ENCODE measurements at places on chromosomes 1 and 21. TPM values are rescaled to one million over a fixed set of nuclear protein-coding genes. Genes with fewer than 3 reads are reported as not detected.
A peak's percentile ranks its signal among the peaks of the same experiment; 100 is the strongest.

Gene TMEM240
- total RNA-seq: 2.4 TPM

Gene MAP3K6
- 12.9 TPM for total RNA-seq

- DNase-seq: no peak
Observed at GRCh38 chr1:38699330-38700076, 160.1 kb downstream of the RRAGC start.

DNA sequence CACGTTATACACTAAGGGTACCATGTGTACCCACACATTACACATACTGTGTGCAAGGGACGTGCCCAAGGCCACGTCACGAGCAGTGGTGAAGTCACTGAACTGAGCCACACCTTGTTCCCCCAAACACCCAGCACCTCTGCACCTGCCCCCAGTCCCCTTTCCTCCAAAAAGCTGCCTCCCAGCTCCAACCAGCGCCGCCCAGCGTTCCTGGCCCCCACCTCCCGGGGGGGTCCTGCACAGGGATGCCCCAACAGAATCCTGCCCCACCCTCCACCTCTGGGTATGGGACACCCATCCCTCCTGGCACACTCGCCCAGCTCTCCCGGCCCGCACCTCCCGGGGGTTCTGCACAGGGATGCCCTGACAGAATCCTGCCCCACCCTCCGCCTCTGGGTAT, 54.1 kb downstream of the CHD5 start:
- DNase-seq: no peak

Gene KCNJ15
- total RNA-seq: 2.1 TPM

DNA sequence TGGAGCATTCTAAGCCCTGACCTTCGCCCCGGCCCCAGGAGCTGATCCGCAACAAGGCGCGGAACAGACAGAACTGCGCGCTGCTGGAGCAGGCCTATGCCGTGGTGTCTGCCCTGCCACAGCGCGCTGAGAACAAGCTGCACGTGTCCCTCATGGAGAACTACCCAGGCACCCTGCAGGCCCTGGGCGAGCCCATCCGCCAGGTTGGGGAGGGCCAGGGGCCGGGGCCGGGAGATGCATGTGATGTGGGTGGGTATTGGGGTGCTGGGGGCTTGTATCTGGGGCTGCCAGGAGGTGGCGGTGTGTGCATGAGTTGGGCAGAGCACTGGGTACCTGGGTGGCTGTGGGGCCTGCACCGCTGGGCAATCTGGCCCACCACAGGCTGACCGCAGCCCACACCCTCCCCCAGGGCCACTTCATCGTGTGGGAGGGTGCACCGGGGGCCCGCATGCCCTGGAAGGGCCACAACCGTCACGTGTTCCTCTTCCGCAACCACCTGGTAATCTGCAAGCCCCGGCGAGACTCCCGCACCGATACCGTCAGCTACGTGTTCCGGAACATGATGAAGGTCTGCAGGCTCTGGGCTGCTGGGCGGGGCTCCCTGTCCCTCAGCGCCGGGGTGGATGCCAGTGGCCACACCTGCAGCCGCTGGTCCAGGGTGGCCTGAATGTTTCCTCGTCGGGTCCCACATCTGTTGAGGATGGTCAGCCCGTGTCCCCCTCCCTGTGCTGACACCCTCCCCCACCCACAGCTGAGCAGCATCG, 65.8 kb downstream of the TRIM11 start:
- no peak for DNase-seq

Gene DNAJC16
- 18.6 TPM for total RNA-seq

Gene CACNA1S
- 74.9 TPM for total RNA-seq

- DNase-seq: no peak
Observed at GRCh38 chr1:66723985-66724384, 28.3 kb upstream of the DYNLT5 start.

Gene ANGEL2
- 47.0 TPM for total RNA-seq

GRCh38 chr1:72109916-72110315, 172.4 kb downstream of the NEGR1 start:
- DNase-seq: no peak

GRCh38 chr1:243746751-243747150, 103.3 kb downstream of the AKT3 start:
- no peak for DNase-seq

GRCh38 chr1:33255347-33256220, 708 bp upstream of the ZNF362 start:
- peak; percentile 87 for DNase-seq

Gene ST6GALNAC3
- 6.5 TPM for total RNA-seq

Gene PPM1J
- 2.5 TPM for total RNA-seq

Gene KIRREL1
- total RNA-seq: 46.2 TPM

DNA sequence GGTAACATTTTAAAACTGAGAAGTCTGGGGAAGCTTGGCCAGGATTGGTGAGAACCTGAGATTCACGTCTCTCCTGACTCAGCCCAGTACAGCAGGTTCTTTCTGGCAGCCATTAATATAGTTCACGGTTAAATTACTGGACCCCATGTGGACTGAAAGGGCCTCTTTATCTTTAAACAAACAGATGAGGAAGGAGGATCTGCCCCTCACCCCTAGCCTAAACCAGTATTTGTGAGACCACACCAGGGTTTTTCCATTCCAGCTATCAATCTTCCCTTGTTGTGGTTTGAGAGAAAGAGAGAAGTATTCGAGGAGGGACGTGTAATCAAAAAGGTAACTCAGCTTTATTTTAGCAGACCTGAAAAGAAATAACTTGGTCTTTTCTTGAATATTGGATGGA, 137.1 kb downstream of the PROX1 start:
- DNase-seq: no peak

GRCh38 chr1:54883349-54884102, 3.5 kb downstream of the DHCR24 start:
- no peak for DNase-seq

- DNase-seq: no peak
Observed at GRCh38 chr1:200899954-200900867, 5.5 kb downstream of the INAVA start.

- DNase-seq: no peak
Observed at GRCh38 chr1:100536031-100536430, 1.9 kb upstream of the GPR88 start.

- DNase-seq: peak; percentile 32
Observed at GRCh38 chr1:244968881-244969280, 104.5 kb upstream of the HNRNPU start.

DNA sequence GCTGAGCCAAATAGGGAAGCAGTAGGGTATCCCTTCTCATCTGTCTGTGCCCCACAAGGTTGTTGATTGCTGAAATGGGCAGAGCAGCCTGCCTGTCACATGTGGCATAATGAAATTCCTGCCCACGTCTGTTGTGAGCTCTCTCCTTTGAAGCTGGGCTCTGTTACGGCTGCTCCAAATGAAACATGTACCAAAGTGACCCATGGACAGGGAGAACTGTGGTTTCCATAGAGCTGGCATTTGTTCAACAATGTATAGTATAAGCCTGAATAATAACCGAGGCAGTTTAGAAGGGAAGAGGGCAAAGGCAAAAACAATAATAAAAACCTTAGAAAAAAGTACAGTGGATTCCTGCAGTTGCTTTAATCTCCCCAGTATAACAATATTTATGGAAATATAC, 149.7 kb downstream of the LYPLAL1 start:
- peak; percentile 5 for DNase-seq

DNA sequence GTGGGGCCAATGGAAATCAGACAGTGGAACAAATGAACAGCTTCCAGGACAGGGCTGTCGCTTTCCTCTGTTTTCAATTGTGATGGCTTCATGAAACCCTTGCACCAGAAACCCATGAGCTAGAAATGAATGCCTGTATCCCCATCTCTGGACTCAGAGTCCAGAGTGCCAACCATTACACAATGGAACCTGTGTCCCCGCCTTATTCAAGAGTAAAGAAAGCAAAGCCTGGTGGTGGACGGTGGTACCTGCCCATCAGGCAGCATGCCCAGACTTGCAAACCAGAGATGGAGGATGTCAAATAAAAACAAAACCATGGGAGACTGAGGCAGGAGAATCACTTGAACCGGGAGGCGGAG, 4.4 kb upstream of the CAPN2 start:
- no peak for DNase-seq

Gene AIM2
- not detected for total RNA-seq

- DNase-seq: peak; percentile 45
Observed at GRCh38 chr1:85940656-85941306, 215.8 kb downstream of the COL24A1 start.

DNA sequence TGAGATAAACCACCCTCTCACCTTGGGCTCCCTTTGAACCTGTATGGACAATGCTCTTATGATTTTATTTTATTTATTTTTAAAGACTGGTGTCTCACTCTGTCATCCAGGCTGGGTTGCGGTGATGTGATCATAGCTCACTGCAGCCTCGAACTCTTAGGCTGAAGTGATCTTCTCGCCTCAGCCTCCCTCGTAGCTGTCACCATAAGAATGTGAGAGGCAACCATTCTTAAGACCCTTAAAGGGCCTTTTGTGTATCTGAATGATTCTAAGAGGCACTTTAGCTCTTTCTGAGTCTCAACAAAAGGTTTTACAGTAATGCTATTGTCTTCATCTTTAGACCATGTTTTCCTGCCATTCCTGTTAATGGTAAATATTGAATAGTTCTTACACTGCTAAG, 67.0 kb downstream of the IVNS1ABP start:
- DNase-seq: no peak

DNA sequence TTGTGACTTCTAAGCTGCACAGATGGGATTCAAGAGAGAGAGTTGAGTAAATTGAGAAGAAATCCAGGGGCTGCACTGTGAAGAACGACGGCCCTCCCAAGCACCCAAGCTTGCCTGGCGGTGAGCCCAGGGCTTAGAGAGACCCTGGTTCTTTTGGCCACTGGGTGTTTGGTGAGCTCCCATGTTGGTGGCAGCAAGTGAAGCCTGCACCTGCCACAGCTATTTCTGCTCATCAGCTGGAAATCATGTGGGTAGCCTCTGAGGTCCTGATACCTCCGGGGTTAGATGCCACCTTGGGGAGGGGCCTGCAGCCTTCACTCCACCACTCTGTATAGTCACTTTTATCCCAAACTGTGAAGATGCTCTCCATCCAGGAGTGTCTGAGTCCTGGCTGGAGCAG, 6.2 kb upstream of the BTG2 start:
- peak; percentile 53 for DNase-seq

DNA sequence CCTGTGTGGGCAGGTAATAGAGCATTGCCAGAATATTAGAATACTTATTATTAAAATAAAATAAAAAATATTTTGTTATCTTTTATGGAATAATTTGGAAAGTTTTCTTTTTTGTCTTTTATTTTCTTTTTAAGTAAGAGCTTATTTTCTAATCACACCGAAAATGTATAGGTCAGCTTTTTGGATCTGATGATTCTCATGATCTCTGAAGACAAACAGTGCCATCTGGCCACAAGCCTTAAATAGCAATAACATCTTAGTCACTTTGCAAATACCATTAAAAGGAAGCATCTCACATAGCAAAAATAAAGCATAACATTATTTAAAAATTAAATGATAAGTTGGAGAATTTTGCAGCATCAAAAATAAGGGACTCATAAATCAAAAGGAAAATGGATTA, 213.8 kb downstream of the PLA2G4A start:
- DNase-seq: no peak

DNA sequence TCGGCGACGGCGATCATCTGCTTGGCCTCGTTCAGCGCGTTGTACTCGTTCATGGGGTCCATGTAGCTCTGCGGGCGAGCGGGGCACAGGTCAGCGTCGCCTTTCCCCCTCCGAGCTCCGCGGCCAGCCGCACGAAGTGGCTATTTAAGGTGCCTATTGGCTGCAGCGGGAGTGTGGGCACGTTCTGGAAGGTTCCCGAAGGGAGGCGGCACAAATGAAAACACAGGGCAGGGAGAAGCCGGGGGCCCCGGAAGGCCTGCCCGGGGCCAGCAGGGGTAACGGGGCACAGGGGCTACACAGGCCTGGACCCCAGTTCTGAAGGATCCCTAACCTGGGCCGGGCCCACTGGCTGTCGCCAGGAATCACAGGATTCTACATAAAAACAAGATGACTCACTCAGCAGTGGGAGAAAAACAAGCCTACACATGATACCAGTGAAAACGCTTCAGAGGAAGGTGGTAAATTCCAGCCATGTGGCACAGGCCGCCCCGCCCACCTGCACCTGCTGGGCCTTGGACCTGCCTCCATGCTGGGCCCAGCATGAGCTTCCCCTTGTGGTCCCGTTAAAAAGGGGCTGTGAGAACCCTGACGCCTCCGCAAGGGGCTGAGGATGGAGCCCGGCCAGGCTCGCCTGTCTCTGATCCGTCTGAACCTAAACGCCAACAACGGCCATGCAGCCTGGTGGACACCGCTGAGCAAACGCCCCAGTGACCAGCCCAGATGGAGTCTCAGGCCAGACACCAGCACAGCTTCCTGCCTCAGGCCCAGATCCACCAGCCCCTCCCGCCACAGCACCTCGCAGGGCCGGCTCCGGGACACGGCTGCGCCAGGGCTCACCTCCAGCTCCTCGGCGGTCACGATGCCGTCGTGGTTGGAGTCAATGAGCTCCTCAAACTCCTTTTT, 3.9 kb upstream of the TNFRSF4 start:
- no peak for DNase-seq

- DNase-seq: no peak
Observed at GRCh38 chr21:43375006-43375836, 51.7 kb downstream of the SIK1 start.

Gene FHL3
- total RNA-seq: 96.5 TPM

DNA sequence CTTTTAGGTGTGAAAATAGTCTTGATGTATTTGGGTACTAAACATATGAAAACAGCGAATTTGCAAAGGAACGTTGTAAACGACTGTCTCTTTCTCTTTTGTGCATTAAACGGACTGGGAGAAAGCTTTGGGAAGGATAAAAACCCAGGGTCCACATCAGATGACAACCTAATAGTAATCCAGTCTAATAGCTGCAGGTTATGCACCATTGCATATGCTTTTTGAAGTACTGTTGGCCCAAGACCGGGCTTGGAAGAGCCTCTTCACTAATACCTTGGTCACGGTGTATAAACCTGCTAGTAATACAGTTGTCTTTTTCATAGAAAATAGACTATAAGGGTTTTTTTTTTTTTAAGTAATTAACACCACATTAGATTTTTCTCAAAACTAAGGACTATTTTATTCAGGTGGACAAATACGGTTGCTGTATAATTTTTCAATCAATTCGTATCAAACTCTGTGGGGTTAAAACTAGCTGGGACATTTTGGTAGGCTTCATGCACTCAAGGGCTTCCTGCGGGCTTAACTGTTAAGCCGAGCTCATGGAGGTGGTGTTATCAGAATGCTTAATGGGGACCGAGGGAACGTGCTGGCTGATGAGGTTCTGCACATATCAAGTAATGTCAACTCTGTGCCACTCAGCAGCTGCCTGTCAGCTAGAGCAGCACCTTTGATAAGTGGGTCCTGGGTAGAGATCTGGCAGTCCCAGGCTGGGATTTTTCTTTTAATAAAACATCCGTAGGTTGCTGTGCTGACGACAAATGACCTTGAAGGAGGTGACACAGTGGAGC, 2.1 kb downstream of the RYR2 start:
- peak; percentile 13 for DNase-seq

- DNase-seq: peak; percentile 34
Observed at GRCh38 chr1:7455796-7456721, 315.0 kb upstream of the VAMP3 start.

Gene KCNK1
- 2.7 TPM for total RNA-seq

GRCh38 chr21:14863745-14864210, 201.0 kb downstream of the NRIP1 start:
- no peak for DNase-seq

DNA sequence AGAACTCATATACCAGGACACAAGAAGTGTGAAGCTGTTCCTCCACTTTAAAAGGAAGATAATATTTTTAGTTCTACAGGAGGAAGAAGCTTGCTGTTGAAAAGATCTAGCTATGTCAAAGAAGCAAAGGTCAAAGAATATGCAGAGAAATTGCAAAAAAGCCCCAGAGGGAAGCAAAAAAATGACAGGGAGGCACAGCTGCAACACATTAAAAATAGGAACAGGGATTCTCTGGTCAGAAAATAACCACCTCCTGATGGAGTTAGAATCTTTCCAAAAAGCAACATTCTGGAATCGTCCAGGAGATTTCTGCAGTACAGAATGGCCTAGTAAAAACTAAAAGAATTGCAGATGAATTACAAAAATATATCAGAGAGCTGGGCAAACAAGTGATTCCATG, 238.9 kb upstream of the PRMT6 start:
- DNase-seq: peak; percentile 42
